ENCODE measurements at places on chromosomes 7 and 10.

DNA sequence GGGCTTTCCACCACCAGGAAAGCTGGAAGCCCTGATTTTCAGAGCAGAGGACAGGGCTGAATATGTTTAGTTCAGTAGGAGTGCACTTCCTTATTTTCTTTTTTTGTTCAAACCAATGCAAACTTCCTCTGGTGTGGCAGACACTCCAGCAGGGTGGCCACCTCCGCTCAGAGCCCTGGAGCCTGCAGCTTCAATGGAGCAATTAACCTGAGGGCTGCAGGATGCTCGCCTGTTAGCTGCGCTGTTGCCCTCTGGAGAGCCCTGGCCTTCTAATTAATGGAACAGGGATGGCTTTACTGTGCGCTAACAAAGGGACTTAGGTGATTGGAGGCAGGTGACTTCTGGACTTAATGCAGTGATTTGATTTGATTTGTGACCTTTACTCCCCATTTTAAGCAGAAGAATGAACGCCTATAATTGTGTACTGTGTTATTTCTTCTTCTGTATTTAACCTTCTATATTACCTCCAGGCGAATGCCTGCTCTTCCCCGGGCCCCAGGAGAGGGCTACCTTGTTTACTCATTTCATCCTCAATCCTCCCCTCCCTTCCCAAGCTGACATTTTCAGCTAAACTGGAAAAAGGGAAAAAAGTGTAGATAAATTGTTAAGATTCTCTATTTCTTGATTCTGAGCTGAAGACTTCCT is 123.0 kb upstream of the CTBP2 start:
- peaks cover 2% of the 10 kb centered on the region for H3K27me3 ChIP-seq
- no peaks in the 10 kb centered on the region for H3K36me3 ChIP-seq
- H3K4me1 ChIP-seq: no peaks in the 10 kb centered on the region
- no peak overlapping the region for H3K4me3 ChIP-seq

GRCh38 chr7:44215531-44215930 is 14.8 kb downstream of the YKT6 start:
- H3K27ac ChIP-seq: no peak overlapping the region
- H3K36me3 ChIP-seq: peaks cover 10% of the 10 kb centered on the region
- peaks cover 11% of the 10 kb centered on the region for H3K4me1 ChIP-seq
- H3K4me3 ChIP-seq: no peak overlapping the region
- DNase-seq: no peak

DNA sequence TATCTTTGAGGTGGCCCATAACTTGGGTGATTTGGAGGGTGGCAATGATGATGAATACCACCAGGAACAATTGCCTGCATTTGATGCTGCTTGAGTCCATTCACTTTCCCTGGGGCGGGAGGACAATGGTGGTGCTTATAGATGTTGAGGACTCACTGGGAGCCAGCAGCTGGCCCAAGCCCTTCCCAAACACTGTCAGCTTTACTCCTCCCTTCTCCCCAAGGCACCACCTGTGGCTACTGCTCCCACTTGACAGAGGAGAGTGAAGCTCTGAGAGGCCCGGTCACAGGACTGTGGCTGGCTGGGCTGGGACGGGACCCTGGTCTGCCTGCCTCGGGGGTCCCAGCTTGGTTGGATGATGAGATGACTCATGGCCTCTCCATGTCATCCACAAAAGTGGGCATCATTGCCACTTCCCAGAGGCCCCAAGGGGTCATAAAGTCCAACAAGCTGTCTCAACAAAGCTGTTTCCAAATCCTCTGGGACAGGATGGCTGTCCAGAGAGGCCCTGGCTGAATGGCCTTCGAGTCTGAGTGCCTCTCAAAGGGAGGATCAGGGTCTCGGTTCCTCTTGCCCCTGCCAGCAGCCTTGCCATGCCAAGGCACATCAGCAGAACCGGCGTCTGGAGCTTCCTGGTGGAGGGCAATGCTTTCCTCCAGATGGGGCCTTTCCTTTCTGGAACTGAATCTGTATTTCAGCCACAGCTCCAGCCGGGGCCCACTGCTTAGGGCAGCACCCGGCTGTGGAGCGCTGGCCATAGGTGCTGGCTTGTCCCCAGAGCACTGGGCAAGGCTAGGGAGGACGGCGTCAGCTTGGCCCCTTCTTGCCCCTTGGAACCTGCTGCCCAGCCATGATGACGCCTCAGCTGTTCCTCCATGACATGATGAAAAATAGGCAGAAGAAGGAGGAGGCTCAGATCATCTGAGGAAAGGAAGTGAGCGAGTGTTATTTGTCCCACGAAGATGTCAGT is 47.0 kb upstream of the PLEKHA1 start:
- peaks cover 22% of the 10 kb centered on the region for H3K27me3 ChIP-seq
- no peak for DNase-seq
- no peaks in the 10 kb centered on the region for H3K36me3 ChIP-seq

- peaks cover 4% of the 10 kb centered on the region for H3K4me1 ChIP-seq
- H3K27me3 ChIP-seq: no peaks in the 10 kb centered on the region
- H3K27ac ChIP-seq: no peak overlapping the region
- peaks cover 17% of the 10 kb centered on the region for H3K36me3 ChIP-seq
- H3K4me3 ChIP-seq: no peak overlapping the region
These were observed 50.6 kb upstream of the GJD4 start for GRCh38 chr10:35554461-35555056.

- H3K27me3 ChIP-seq: peaks cover 21% of the 10 kb centered on the region
- DNase-seq: no peak
- H3K4me1 ChIP-seq: peaks cover 13% of the 10 kb centered on the region
- peak overlapping the region; percentile 75 for H3K4me3 ChIP-seq
- H3K27ac ChIP-seq: peak overlapping the region; percentile 85
- H3K36me3 ChIP-seq: no peaks in the 10 kb centered on the region
These were observed 55.3 kb downstream of the CPVL start for GRCh38 chr7:29090836-29091601.

GRCh38 chr7:30862995-30863705 is 48.5 kb upstream of the AQP1 start:
- no peak overlapping the region for H3K4me3 ChIP-seq
- no peaks in the 10 kb centered on the region for H3K27me3 ChIP-seq
- DNase-seq: no peak
- no peak overlapping the region for H3K27ac ChIP-seq
- H3K36me3 ChIP-seq: no peaks in the 10 kb centered on the region
- H3K4me1 ChIP-seq: no peaks in the 10 kb centered on the region

DNA sequence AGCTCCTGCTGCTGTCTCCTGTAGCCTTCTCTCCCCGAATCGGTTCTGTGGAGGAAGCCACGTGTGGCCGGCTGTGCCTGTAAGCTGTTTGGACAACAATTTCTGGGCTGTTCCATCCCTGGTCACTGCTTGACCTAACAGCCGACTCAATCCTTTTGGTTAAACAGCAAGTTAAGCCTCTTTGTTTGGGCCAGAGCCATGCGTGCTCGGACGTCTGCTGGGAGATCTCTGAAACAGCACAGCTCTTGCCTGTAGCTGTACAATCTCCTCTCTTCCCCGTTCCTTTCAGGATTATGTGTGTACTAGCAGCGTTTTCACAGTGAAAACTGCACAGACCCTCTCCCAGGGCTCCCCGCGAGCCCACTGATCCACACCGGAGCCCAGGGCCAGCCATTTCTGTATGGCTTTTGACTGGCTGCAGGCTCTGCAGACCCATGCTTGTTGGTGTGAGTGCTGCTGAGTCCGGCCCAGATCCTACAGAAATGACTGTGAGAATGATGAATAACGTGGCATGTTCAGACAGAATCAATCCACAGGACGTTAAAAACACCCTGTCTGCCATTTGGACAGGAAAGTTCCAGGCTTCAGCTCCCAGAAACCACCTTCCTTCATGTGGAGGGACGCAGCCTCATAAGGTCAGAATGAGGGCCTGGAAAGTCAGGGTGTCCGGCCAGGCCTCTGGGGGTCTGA is 428.6 kb upstream of the ADARB2 start:
- no peaks in the 10 kb centered on the region for H3K4me1 ChIP-seq
- no peaks in the 10 kb centered on the region for H3K36me3 ChIP-seq
- H3K27me3 ChIP-seq: no peaks in the 10 kb centered on the region
- no peak overlapping the region for H3K4me3 ChIP-seq
- DNase-seq: no peak

GRCh38 chr7:254337-255037 is 35.5 kb upstream of the FOXL3 start:
- no peaks in the 10 kb centered on the region for H3K36me3 ChIP-seq
- H3K4me1 ChIP-seq: peaks cover 2% of the 10 kb centered on the region
- no peaks in the 10 kb centered on the region for H3K27me3 ChIP-seq
- no peak overlapping the region for H3K27ac ChIP-seq
- H3K4me3 ChIP-seq: no peak overlapping the region

DNA sequence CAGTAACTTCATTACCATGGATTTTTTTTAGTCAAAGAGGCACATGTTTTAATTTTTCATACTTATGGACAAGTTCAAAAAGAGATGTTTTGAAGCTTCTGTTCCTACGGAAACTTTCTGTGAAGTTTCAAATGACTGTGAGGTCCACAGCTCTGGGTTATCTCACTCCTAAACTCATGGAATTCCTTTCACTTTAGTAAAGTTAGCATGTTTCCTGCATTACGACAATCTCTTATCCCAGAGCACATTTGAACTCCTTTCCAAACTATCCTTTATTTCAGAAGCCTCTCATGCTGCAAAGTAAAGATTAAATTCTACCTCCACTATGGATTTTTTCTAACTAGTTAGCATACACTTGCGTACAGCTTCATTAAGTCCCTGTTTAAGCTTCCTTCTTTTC is 15.3 kb upstream of the ADD3 start:
- H3K4me3 ChIP-seq: no peak overlapping the region
- DNase-seq: no peak
- H3K27me3 ChIP-seq: peaks cover 3% of the 10 kb centered on the region
- no peak overlapping the region for H3K27ac ChIP-seq
- peaks cover 4% of the 10 kb centered on the region for H3K4me1 ChIP-seq

GRCh38 chr10:119784340-119785067 is 58.7 kb downstream of the INPP5F start:
- peaks cover 11% of the 10 kb centered on the region for H3K36me3 ChIP-seq
- no peaks in the 10 kb centered on the region for H3K27me3 ChIP-seq
- H3K4me3 ChIP-seq: peak overlapping the region; percentile 56
- peak overlapping the region; percentile 72 for H3K27ac ChIP-seq

GRCh38 chr7:150361402-150361801 is 7.2 kb upstream of the REPIN1 start:
- no peak for DNase-seq
- peaks cover 6% of the 10 kb centered on the region for H3K27me3 ChIP-seq
- H3K36me3 ChIP-seq: peaks cover 7% of the 10 kb centered on the region
- peaks cover 46% of the 10 kb centered on the region for H3K4me1 ChIP-seq

DNA sequence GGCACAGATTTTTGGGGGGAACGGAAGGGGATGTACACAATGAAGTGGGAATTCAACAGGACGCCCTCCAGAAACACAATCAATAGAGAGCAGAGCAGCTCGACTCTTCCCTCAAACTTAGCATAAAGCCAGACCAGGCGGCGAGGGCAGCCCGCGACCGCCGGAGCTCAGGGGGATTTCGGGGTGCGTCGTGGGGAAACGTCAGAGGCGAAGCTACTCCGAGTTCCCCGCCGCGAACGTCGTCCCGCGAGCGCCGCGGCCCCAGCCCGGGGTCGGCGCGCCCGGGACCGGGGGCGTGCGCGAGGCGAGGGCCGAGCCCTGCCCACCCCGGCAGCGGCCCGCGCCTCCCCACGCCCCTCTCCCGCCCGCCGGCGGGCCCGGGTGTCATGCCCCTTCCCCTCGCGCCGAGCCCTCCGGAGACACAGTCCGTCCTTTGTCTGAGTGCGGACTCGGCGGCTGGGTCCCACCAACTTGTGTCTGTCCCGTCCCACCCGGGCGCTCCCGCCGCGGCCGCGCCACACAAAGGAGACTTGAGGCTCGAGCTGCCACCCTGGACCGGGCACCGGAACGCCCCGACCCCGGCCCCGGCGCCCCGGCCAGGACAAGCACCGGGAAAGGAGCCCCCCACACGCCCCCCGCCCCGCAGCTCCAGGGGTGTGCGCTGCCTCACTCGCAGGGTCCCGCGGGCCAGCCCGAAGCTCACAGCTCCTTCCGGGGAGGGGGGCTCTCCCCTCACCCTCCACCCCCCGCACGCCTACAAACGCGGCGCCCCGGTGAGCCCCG is 634 bp downstream of the EZH2 start:
- no peaks in the 10 kb centered on the region for H3K27me3 ChIP-seq
- DNase-seq: no peak
- H3K36me3 ChIP-seq: peaks cover 15% of the 10 kb centered on the region
- H3K4me3 ChIP-seq: peak overlapping the region; percentile 96

DNA sequence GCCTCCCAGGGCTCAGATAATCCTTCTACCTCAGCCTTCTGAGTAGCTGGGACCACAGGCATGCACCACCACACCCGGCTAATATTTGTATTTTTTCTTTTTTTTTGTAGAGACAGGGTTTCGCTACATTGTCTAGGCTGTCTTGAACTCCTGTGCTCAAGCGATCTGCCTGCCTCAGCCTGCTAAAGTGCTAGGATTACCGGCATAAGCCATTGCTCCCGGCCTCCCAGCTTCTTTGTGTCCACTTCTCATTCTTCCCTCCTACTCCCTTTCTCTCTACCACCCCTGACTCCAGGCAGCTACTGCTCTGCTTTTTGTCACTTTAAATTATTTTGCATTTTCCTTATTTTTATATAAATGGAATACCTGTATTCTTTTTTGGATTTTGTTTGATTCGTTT is 83.4 kb downstream of the PALS2 start:
- DNase-seq: no peak
- H3K4me3 ChIP-seq: no peak overlapping the region
- peaks cover 6% of the 10 kb centered on the region for H3K4me1 ChIP-seq
- no peak overlapping the region for H3K27ac ChIP-seq

DNA sequence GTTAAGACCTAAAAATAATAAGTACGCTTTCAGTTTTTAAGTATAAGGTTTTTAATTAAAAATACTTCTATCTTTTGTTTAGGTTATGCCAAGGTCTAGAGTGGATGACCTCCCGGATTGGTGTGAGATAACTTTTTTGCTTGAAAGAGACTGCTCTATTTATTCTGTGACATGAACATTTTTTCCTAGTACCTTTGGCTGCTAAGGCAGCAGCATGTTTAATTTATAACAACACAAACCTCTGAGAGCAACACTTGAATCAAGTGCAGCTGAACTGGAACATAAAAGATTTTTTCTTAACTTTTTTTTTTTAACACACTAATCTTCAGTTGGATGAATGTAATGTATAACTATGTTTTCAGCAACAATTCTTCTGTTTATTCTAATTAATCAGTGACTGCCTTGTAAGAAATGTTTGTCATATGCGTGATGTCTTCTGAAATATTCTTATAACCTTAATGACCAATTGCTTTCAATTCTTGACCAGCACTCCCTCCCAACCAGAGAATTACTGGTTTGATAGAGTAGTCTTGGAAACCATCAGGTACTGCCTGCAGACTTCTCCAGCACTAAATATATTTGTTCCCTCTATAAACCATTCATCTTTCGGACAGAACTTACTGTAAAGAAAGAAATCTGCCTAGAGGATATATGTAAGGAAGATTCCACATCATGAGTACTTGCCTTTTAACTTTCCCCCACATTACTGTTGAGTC is 16.0 kb downstream of the ARL5B start:
- H3K27ac ChIP-seq: no peak overlapping the region
- peaks cover 24% of the 10 kb centered on the region for H3K36me3 ChIP-seq
- DNase-seq: no peak
- no peaks in the 10 kb centered on the region for H3K4me1 ChIP-seq

DNA sequence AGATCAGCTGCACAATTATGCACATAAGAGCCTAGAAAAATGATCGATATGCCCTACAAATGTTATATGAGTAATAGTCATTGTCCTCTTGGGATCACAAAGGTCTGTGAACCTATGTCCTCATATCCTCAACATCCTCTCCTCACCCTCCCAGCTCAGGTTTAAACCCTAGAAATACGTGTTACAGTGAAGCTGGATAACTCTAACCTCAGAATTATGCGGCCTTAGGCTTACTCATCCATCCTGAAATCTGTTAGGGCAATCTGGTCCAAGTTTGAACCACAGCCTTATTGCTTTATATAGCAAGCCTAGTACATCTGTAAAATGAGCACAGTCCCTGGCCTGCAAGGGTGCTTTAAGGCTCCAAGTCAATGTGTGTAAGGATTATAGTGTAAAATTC is 84.2 kb upstream of the FRMD4A start:
- H3K27me3 ChIP-seq: peaks cover 16% of the 10 kb centered on the region
- H3K27ac ChIP-seq: no peak overlapping the region
- DNase-seq: no peak
- H3K4me1 ChIP-seq: peaks cover 7% of the 10 kb centered on the region
- H3K4me3 ChIP-seq: no peak overlapping the region
